ENCODE measurements at places on chromosomes 5 and 9.

- DNase-seq, result no peak
These were observed 112.2 kb upstream of the LHFPL2 start for GRCh38 chr5:78760770-78761169.

DNA sequence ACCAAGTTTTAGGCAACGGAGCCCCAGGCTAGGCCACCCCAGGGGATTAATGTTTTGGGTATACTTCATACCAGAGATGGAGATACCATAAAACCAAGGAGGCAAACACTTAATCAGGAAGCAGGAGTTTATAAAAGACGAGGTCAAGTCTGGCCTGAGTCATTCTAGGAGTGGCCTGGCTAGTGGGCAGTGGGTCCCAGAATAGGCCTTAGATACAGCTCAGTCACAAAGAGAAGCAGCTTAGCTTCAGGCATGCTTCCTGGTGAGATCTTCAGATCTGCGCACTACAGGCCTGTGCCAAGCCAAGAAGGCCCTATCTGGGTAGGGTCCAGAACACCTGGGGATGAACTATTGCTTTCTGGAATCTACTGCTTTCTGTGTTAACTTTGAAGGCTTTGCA lies 20.6 kb upstream of the NR5A1 start:
- no peak for DNase-seq

DNA sequence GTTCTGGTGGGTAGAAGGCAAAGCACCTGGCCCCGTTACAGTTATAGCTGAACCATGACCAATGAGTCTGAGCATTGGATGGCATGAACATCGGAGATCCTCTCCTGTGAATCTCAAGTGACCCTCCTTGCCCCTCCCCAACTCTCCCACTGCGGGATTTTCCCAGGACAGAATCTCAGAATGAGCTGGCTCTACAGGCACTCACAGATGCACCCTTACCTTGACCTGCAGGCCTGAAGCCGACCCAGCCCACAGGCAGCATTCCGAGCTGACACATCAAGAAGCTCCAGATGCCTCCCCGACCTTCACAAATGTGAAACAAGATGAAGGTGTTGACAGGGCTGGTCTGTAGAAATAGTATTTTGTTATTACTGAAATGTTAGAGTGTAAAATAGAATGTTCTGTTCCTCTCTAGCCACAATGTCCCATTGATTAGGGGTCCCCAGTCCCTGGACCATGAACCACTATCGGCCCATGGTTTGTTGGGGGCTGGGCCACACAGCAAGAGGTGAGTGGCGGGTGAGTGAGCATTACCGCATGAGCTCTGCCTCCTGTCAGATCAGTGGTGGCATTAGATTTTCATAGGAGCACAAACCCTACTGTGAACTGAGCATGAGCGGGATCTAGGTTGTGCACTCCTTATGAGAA lies 263.4 kb downstream of the AUH start:
- DNase-seq, result no peak

GRCh38 chr5:93044859-93045666 lies 536.0 kb downstream of the NR2F1-AS1 start:
- no peak for DNase-seq

DNA sequence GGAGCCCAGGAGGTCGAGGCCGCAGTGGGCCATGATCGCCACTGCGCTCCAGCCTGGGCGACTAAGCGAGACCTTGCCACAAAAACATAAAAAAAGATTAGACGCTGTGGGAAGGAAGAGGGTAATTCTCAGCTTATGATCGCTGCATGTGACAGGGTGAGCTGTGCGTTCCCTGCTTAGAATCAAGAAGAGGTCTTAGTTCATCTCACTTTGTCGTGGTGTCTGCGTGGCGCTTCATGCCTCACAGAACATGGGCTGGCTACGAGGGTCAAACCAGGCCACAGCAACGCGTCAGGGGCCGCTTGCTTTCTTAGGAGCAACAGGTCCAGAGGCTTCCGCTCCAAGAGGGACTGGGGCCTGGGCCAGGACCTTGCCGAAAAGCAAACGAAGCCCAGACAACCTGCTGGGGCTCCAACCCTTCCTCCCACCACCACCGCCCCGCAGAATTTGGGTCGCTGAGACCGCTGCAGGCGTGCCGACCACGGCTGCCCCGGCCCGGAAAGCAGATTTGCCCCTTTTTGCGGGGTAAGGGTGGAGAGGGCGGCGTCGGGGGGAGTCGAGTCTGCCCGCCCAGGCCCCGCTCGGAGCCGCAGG lies 10.0 kb upstream of the GRIN1 start:
- DNase-seq, result no peak

DNA sequence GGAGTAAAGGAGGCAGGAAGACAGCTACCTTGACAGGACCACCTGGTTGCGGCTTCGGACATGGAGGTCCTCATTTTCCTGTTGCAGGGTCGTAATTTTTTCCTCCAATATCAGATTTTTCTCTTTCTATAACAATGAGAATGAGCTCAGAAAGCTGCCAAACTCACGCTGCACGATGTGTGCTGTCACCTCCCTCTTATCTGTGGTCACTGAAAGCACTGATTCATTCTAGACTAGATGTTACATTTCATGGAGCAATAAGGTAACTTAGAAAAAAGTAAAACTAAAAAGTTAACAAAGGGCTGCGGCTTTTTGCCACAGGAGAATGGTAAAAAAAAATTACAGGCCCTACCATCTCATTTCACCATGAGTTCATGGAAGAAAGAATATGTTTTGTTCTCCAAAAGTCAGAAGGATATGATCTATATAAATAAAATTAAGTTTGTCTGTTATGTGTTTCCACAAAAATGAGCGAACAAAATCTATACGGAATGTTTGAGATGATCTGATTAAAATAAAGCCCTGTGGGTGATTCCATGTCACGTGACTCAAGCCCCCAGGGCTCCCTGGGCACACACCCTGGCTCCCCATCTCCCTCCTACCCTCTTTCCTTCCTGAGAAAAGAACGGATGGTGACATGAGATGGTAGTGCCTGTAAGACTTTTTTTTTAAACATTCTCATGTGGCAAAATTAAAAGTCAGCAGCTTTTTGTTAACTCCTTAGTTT lies 26.9 kb upstream of the ANXA6 start:
- DNase-seq, result no peak

GRCh38 chr9:112120439-112120925 lies 54.6 kb downstream of the SUSD1 start:
- DNase-seq, result no peak

GRCh38 chr9:19649336-19650041 lies 139.3 kb downstream of the SLC24A2 start:
- DNase-seq, result no peak

DNA sequence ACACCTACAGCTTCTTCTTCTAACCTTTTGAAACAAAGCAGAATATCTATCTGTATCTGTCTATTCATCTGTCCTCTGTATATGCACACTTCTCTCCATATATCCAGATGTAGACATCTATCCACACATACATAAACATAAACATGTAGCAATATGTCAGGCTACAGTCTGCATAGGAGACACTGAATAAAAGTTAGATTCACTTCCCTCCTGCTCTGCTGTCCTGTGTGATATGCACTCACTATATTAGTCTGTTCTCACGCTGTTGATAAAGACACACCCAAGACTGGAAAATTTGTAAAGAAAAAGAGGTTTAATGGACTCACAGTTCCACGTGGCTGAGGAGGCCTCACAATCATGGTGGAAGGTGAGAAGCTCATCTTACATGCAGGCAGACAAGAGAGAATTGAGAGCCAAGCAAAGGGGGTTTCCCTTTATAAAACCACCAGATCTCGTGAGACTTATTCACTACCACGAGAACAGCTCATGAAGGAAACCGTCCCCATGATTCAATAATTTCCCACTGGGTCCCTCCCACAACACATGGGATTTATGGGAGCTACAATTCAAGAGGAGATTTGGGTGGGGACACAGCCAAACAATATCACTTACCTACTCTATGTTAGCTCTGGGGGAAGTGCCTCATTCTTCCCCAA lies 24.1 kb downstream of the RANBP3L start:
- DNase-seq, result no peak

DNA sequence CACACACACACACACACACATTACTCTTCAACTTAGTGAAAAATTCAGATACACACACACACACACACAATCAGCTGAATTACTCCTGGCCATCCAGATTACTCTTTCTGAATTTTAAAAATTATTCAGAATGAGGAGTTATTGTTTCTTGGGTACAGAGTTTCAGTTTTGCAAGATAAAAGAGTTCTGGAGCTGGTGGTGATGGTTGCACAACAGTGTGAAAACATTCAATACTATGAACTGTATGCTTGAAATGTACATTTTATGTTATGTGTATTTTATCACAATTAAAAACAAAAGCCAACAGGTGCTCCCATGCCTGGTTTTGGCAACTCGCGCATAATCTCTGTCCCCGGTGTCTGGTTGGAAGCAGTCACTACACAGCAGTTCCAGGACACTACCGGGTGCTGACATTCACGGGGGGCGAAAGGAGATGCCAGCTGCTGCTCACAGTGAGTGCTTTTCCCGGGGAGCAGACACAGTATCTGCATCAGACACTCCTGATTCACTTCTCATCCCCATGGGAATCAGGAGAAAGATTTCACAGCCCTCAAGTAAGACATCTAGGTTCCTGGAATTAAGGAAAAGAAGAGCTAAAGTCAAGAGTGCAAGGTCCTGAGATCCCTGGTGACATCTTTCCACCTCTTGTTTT lies 55.7 kb downstream of the LHFPL2 start:
- no peak for DNase-seq

- DNase-seq, result no peak
These were observed 85.4 kb downstream of the PCSK1 start for GRCh38 chr5:96347502-96348292.

DNA sequence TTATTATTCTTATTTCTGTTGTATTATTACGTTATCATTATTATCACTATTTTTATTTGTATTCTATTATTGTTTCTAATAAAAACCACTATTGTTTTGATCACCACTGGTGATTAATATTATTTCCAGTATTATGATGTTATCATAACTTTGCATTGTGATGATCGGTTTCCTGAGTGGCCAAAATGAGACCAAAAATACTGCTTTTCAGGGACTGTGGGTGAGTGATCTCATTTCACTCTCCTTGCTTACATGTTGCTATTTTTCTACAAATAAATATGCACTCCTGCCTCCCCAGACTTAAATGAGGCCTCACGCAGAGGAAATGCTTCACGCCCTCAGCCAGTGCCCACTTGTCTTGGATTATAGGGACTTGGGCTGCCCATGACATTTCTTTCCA lies 78.4 kb downstream of the LRSAM1 start:
- DNase-seq, result no peak

DNA sequence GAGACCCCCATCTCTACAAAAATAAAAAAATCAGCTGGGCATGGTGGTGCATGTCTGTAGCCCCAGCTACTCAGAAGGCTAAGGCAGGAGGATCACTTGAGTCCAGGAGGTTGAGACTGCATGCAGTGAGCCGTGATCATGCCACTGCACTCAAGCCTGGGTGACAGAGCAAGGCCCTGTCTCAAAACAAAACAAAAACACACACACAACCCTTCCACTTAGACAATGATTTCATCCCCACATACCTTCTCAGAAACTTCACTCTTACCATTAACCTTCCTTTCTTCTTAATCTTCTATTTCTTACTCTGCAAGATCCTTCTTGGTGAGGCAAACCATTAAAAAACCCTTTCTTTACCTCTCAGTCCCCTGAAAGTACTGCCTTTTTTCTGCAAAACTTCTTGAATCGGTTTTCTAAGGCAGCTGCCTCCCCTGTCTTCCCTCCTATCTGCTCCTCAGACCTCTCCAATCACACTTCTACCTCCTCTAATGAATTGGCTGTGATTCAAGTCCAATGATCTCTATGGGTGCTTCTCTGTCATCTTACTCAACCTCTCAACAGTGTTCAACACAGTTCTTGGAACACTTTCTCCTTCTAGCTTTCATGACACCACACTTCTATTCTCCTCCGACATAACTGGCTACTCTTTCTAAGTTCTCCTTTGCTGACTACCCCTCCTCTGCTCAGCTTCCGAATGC lies 47.3 kb downstream of the PFDN1 start:
- no peak for DNase-seq

DNA sequence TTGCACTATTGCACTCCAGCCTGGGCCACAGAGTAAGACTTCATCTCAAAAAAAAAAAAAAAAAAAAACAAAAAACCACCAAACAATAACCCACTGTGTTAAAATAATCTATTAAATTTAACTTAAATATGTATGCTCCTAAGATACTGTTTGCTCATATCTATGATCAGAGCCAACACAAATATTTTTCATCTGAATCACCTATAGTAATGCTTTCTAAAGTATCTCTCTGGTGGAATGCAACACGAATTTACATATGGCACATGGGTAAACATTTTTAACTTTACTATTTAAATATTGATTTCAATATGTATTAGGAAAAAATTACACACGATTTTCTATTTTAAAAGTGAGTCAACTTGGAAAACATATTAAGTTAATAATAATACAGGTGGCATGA lies 196.4 kb downstream of the RFX3 start:
- no peak for DNase-seq

GRCh38 chr5:94856257-94856800 lies 237.9 kb downstream of the SLF1 start:
- no peak for DNase-seq

DNA sequence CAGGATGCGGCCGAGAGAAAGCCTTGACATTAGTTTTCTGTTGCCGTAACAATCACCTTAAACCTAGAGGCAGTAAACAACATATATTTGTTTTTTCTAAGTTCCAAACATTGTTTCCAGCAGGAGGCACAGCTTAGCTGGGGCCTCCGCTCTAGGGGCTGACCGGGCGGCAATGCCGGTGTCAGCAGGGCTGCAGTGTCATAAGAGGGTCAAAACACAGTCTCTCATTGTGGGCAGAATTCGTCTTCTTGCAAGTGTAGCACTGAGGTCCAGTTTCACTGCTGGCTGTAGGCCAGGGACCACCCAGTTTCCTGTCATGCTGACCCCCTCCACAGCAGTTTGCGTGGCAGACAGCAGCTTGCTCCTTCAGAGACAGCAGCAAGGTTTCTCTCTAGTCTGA lies 186.2 kb downstream of the PJA2 start:
- no peak for DNase-seq

DNA sequence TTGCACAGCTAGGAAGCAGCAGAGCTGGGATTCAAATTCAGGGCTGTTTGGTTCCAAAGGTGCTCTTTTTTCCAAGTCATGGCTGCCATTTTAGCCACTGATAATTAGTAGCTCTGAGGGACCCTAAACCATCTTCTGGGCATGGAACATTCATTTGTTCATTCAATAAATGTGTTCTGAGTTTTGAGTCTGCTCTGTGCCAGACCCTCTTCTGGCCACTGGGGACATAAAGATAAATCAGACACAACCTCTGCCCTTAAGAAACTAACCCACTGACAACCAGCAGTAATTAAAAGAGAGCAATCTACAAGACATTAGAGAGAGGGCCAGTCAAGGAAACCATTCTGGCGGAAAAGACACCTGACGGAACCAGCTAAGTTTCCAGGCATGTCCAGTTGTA lies 2.0 kb upstream of the CPEB4 start:
- DNase-seq, result no peak

- no peak for DNase-seq
These were observed 63.9 kb upstream of the OR2K2 start for GRCh38 chr9:111393971-111394370.

DNA sequence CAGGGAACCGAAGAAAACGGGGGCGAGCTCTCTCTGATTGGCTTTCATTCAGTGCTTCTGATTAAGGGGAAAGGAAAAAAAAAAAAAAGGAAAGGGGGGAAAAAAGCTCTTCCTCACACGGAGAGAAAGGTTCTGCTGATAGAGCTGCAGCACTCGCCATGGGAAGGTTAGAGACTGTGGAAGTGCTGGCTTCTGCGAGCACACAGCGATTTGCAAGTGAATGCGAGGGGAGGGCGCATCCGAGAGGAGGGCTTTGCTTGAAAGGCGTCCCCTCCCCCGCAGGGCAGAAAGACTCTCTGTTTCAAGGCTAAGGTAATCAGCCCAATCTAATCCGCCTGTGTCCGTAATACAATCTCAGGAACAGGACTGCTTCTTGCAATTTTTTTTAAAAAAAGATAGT lies at the start of gene CDH10:
TSS of gene CDH10 (minus strand) at position 218 of the 400 bp plus-strand sequence. CDS start 51,488 bp downstream, outside the sequence.
- no peak for DNase-seq

All from CD4-positive, alpha-beta T cell treated with Interleukin-6 at 100 ng/mL for 8 hours (primary cell).